Stimulated activated CD8-positive, alpha-beta memory T cell treated with anti-CD3 and anti-CD28 coated beads, Interleukin-4, amount 100 ng/mL, for 1 hour (primary cell): ENCODE measurements at places on chromosomes 12 and 14.

DNA sequence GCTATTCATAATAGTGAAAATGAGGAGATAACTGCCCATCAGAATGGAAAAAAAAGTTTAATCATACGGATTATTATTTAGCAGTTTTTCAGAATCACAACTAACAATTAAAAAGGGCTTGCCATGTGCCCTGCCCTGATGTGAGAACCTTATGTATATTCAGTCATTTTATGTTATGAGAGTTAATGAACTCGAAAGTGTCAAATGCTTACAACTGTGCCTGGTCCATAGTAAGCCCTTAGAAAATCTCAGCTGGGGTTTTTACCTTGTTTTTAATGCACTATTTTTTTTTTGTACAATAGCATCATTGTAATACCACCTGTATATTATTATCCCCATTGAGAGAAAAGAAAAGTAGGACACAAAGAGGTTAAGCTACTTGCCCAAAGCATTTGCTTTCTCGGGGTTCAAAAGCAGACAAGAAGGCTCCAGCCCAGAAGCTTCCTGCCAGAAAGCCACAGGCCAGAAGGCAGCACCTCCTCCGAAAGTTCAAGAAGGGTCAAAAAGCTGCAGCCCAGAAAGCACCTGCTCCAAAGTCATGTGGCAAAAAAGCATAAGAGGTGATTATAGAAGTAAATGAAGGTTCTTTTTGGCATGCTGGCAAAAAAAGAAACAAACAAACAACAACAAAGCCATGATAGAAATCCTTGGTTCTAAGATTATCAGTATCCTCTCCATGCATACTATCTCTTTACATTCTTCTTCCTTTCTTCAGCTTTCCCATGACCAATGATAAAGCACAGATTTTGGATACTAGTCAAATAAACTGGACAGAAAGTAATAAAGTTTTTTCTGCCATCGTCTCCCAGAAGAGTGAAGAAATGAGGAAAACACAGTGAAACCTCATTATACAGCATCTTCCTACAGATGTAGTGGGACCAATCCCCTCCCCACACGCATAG, 59.1 kb upstream of the NAP1L1 start:
- no peak for DNase-seq

GRCh38 chr14:31194661-31195060, 12.9 kb downstream of the HECTD1 start:
- DNase-seq = no peak

GRCh38 chr12:107732365-107732764, 28.6 kb downstream of the PRDM4 start:
- DNase-seq = no peak

- no peak for DNase-seq
Measured at GRCh38 chr12:92690601-92691000, 12.2 kb upstream of the PLEKHG7 start.

DNA sequence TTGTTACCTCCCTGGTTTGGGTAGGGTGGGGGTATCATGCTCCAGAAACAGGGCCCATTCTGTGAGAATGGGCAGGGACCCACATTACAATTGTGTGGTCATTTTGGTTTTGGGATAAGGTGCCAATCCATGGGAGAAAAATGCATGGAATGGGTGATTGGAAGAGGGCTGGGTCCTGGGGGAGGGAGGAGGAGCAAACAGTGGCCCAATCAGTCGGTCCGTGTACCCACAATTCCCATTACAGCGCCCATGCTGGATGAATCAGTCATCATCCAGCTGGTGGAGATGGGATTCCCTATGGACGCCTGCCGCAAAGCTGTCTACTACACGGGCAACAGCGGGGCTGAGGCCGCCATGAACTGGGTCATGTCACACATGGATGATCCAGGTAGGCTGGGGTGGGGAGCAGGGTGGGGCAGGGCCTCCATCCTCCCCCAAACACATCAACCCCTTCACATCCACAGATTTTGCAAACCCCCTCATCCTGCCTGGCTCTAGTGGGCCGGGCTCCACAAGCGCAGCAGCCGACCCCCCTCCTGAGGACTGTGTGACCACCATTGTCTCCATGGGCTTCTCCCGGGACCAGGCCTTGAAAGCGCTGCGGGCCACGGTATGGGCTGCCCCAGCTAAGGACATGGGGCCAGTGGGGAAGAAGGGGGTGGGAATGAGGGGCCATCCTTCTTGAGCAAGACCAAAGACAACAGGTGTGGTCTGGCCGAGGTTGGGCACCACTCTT, 3.6 kb upstream of the TPI1 start:
- no peak for DNase-seq

- no peak for DNase-seq
Measured at GRCh38 chr14:30875788-30876053, 1.4 kb downstream of the COCH start.

DNA sequence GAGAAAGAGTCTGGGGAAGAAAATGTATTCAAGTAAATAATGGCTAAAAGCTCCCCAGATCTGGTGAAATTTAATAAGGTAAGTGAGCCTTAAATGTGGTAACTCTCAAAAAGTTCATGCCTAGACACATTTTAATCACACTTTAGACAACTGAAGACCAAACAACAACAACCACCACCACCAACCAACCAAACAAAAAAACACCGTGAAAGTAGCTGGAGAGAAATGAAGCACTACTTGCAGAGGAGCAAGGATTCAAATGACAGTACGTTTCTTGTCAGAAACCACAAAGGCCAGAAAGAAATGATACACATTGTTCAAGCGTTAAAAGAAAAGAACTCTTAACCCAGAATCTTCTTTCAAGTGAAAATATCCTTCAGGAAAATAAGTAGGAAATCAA, 208.3 kb downstream of the MYRFL start:
- no peak for DNase-seq

DNA sequence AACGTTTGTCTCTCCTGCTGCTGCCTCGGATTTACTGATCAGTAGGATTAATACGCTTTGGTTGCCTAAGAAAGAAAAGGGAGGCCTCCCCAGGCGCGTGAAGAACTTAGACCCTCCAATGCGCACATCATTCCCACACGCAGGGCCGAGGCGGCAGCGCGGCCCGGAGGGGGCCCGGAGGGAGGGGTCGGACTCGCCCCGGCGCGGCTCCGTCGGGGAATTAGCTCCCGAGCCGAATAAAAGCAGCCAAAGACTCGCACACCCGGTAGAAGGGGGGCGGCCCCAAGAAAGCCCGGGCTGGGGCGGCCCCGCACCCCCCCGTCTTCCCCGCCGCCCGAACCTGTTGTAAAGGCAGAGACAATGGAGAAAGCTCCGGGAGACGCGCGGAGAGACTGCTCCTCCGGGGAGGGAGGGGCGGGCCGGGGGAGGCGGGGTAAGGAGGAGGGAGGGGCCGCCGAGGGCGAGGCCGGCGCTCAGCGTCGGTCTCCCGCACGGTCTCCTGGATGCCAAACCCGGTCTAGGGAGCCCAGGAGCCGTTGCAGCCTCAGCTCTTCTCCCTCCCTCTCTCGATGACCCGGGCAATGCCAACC, at the start of gene NELL2:
Gene NELL2 (minus strand): TSS at position 362 of the 590 bp plus-strand sequence. CDS start 446 bp downstream, outside the sequence.
- DNase-seq = peak; percentile 43

DNA sequence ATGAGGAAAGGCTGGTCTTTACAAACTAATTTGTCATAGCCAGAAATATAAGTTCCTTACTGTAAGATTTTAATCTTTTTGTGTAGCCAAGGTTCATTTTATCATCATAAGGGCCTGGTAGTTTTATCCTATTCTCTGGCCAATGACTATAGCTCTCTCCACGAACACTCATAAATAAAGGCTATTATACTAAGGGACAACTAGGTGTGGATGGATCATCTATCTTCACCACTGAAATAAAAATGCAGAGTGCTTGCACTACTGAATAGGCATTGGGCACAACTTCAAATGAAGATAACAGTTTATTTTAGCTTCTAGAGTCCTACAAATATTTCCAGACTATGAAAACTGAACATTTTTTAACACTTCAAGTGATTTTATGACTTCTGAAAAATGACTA, 698.6 kb downstream of the NOVA1 start:
- no peak for DNase-seq

- DNase-seq = no peak
Measured at GRCh38 chr12:4962539-4963486, 53.1 kb downstream of the KCNA1 start.

- no peak for DNase-seq
Measured at GRCh38 chr14:77120771-77121743, 20.5 kb downstream of the ZDHHC22 start.

DNA sequence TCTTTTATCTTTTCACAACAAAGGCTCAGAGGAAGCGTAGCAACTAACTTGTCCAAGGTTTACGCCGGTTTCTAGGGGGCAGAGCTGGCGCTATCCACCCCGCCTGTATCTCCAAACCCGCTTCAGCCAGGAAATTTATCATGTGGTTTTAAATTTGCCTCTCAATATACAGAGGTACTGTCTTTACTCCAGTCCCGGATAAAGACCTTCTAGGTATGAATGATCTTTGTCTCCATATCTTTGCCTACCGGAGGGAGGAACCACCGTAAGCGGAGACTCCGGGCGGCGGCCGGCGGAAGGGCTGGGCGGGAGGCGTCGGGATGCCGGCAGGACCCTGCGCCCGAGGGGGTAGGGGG, 693 bp upstream of the RIMKLB start:
- DNase-seq = no peak

DNA sequence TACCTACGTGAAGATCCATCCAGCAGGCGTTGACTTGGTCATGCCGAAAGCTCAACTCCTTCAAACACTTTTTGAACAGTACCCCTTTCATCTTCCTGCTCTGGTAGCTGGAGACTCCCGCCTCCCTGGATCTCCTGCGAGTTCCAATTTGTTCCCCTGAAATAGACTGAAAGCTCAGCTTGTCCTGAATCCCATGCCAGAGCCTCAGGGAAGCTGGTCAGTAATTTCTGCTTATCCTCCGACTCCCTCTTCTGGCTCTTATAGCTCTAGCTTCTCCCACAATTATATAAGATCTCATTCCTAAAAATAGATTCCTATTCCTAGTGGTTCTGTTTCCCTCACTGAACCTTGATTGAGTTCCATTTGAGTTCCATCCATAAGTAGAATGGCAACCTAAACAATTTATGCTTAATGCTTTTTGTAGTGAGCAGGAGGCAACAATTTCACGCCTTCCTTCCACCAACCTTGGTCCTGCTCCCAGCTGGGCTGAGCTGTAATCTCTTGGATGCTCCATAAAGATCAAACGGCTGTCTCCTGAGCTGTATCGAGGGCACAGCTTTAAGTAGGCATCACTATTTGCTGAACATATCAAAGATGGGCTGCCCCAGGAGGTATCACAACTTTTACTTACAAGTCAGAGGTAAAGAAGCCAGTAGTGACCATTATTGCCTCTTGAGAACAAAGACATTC, 8.0 kb upstream of the TMEM132C start:
- no peak for DNase-seq

- no peak for DNase-seq
Measured at GRCh38 chr12:71639341-71639760, 24.3 kb downstream of the ZFC3H1 start.

- DNase-seq = no peak
Measured at GRCh38 chr12:12606781-12607589, 4.7 kb upstream of the CREBL2 start.

- no peak for DNase-seq
Measured at GRCh38 chr14:48937541-48938195, 648.5 kb downstream of the RPS29 start.

DNA sequence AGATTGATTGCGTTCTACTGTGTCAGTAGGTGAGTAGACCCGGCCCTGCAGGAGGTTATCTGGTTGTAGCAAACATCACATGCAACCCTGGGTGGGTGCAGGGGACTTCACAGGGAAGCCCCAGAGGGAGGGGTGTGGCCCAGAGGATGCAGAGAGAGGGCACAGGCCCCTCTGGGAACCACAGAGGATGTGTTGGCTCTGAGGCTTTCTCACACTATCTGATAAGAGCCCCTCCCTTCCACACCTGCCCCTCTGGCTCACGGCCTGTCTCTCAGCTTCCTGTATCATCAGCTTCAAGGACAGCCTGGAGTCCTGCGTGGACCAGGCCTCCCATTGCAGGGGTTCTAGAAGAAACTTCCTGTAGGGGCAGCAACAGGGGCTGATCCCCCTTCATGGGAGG, 101.9 kb downstream of the RIN3 start:
- DNase-seq = peak; percentile 30

DNA sequence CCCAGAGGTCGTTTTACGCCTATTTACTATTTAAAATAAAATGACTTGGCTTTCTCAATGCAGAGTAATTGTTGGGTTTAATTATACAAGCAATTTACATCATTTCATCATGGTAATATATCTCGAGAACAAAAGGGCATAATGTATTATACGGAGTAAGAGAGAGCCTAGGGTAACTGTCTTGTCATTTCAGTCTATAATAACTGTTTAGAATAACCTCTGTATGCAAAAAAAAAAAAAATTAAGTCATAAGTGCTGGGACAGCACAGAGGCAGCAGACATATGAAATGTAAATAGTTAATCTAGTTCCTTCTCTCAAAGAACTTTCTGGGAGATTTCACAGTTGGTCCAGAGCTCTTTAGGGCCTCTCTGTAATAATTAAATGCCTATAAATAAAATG, 284.9 kb downstream of the TMTC2 start:
- DNase-seq = no peak

DNA sequence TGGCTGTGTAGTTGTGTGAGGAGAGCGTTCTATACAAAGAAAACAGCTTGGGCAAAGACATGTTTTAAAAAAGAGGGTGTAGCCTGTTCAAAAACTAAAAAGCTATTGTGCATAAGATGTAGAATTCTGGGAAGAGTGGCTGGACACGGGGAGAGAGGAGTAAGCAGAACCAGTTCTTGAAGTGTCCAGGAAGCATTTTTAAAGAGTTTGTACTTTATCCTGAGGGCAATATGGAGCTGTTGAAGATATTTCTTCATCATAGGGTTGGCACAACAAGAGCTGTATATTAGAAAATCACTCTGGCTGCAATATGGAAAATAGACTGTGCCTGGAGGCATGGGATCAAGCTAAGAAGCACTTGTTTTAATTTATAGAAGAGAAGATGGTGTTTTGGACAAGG, 458.9 kb upstream of the LMO3 start:
- DNase-seq = no peak

DNA sequence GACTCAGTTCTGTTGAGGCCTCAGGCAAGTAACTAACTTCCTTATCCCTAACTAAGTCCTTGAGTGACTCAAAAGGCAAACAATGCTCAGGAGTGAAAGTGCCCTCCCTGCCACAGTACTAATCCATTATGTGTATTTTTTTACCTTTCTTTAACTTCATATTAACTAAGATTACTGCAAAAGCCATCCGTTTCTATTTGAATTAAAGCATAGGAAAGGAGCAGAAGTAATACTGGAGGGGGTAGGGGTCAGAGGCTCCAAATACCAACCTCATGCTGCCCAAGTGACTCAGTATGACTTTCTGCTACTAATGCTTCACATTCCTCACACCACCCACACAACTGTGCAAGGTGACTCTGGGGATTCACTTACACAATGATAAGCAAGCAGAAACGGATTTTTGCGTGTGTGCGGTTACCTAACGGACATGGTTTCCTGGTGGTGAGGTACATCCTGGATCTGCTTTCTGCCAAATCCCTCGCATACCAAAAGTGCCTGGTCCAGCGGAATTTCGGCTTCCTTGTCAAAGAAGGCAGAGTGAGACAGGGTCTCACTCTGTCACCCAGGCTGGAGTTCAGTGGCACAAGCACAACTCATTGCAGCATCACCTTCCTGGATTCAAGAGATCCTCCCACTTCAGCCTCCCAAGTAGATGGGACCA, 25.1 kb downstream of the MOK start:
- no peak for DNase-seq
